ENCODE measurements at places on chromosomes 7 and 10.
A peak's percentile ranks its signal among the peaks of the same experiment; 100 is the strongest.

- DNase-seq: no peak
Observed at GRCh38 chr7:29810813-29811482, 4.6 kb downstream of the WIPF3 start.

GRCh38 chr10:84193846-84194423, 402 bp upstream of the CDHR1 start:
- DNase-seq: no peak

DNA sequence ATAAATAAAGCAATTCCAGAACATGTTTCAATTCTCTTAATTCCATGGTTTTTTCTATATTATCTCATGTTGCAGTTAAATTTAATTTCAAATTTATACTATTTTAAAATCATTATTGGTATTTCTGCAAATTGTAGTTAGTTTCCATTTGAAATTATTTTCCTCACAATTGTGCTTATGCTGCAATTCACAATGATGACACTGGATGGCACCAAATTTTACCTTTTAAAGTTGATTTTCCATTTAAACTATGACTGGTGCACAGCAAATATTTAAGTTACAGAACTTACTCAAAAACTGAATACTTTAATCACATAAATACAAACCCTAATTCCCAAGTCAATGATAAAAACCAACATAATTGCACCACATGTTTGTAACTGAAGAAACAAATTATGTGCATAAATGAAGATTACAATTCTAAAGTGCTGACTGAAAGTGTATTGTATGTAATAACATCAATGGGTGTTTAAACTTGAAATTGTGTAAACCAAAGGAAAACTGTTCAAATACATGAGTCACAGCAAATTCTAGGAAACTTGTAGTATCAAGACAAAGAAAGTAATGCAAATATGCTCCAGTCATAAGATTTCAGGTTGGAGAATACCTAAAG, 75.3 kb upstream of the AASS start:
- peak; percentile 46 for DNase-seq

DNA sequence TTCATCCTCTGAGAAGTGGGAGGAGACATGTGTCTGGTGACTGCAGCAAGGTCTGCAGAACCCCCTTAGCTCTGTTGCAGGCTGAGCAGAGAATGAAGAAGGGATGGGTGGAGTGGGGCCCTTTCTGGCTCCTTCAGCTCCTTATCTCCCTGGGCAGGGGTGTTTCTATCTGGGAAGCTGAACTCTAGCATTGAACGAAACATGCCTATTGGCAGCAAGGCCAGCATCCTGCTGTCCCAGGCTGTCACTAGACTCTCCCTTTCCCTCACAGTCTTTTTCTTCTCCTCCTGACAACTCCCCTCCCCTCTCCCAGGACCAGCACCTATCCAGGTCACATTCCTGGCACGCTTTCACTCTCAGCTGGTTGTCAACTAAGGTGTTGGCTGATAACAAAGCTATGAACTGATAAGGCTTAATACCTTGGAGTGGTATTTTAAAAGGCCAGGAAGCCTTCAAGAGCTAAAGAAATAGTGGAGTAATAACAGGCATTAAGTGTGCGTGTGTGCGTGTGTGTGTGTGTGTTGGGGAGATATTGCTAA, 128.8 kb upstream of the FZD8 start:
- no peak for DNase-seq

DNA sequence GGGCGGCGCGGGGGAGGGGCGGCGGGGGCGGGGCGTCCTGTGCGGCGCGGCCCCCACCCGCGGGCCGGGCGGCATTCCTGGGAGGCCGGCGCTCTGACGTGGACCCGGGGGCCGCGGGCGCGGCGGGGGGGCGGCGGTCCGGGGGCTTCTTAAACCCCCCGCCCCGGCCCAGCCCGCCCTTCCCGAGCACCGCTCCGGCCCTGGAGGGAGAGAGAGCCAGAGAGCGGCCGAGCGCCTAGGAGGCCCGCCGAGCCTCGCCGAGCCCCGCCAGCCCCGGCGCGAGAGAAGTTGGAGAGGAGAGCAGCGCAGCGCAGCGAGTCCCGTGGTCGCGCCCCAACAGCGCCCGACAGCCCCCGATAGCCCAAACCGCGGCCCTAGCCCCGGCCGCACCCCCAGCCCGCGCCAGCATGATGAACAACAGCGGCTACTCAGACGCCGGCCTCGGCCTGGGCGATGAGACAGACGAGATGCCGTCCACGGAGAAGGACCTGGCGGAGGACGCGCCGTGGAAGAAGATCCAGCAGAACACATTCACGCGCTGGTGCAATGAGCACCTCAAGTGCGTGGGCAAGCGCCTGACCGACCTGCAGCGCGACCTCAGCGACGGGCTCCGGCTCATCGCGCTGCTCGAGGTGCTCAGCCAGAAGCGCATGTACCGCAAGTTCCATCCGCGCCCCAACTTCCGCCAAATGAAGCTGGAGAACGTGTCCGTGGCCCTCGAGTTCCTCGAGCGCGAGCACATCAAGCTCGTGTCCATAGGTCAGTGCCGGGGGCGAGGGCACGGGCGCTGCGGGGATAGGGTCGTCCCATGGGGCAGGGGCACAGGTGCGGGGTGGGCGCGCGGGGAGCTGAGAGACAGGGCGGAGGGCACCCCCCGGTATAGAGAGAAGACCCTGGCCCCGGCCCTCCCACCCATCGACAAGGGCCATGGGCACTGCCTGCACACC, at the start of gene FLNC:
Gene FLNC, plus strand, starts transcription at position 176 of the 947 bp plus-strand sequence. Its CDS starts 232 bp downstream, at position 408.
- DNase-seq: peak; percentile 60

Measured in hematopoietic multipotent progenitor cell treated with erythropoietin and hydrocortisone succinate and interleukin-3 and kit ligand, for 4 days (in vitro differentiated cells).